Testis (tissue), 5 donors: ENCODE measurements at places on chromosomes 2 and 18. TPM values are rescaled to one million over a fixed set of nuclear protein-coding genes. Genes with fewer than 3 reads are reported as not detected.

GRCh38 chr2:219353129-219353528 is 20.6 kb upstream of the RESP18 start:
- no peak for DNase-seq
- no peaks in the 10 kb centered on the region for H3K27me3 ChIP-seq
- no peak overlapping the region for H3K4me3 ChIP-seq
- peaks cover 2% of the 10 kb centered on the region for H3K4me1 ChIP-seq

DNA sequence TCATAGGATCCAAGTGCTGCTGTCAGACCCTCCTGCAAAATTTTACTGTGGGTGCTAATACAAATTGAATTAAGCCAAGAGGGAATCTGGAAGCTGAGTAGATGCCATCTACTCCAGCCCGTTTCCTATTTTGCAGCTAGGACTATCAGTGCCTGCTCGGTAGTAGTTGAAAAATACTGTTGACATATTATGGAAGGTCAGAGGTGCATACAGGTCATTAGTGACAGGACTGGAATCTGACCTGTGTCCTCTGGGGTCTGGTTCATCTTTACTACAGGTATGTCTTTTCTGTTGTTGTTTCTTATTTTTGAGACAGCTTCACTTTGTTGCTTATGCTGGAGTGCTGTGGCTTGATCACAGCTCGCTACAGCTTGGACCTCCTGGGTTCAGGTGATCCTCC is 58.8 kb downstream of the MAP4K4 start:
- H3K4me3 ChIP-seq, result no peak overlapping the region
- peaks cover 34% of the 10 kb centered on the region for H3K4me1 ChIP-seq
- H3K27me3 ChIP-seq, result no peaks in the 10 kb centered on the region

The IL18RAP gene
- 0.47 TPM for polyA plus RNA-seq

DNA sequence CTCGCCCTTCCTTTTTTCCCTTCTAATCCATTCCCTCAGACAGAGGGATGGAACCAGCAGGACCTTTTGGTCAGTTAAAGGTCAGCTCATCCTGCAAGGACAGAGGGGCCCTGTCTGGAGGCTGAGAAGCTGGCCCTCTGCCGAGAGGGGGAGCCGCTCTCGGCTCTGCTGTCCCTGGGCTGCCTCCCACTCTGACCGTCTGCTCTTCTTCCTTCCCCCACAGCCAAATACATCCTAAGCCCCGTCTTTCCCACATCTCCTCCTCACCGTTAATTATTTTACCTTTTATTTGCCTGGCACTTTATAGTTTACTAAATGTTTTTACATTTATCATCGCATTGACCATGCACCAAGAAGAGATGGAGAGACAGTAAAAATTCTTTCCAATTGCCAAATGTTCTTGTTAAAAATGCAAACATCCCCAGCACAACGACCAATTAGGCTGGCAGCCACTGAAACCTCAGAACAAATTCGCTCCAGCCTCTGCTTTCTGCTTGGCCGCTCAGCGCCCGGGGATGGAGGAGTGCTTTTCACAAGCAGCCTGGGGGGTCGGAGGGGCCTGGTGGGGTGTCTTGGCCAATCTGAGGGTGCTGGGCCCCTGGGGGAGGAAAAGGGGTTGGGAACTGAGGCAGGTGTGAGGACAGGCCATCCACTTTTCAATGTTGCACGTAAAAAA is 123.7 kb downstream of the TNS1 start:
- peaks cover 54% of the 10 kb centered on the region for H3K4me1 ChIP-seq
- H3K27ac ChIP-seq, result no peak overlapping the region
- H3K27me3 ChIP-seq, result no peaks in the 10 kb centered on the region
- DNase-seq, result no peak
- no peak overlapping the region for H3K4me3 ChIP-seq

- H3K27me3 ChIP-seq, result peaks cover 7% of the 10 kb centered on the region
- no peak for DNase-seq
These were observed 2.4 kb downstream of the DLX2 start for GRCh38 chr2:172100080-172100934.

GRCh38 chr2:130374587-130375290 is 18.9 kb downstream of the PTPN18 start:
- no peaks in the 10 kb centered on the region for H3K36me3 ChIP-seq
- no peak for DNase-seq
- peaks cover 7% of the 10 kb centered on the region for H3K4me1 ChIP-seq
- H3K4me3 ChIP-seq, result no peak overlapping the region

DNA sequence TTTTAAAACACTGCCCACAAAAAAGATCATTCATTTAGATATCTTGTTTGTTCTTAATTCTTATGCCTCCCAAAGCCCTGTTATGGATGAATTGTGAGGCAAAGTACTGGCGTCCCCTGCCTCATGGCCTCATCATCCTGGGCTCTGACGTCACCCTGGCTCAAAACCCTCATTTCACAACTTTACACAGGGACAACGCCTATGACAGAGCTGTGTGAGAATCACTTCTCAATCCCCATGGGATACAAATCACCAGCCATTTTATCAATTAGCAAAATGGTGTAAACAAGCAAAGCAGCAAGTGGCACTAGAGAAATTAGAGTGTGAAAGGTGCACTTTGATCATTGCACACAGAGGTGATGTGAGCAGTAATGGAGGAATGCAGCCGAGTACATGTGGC is 16.6 kb downstream of the FHOD3 start:
- H3K36me3 ChIP-seq, result no peaks in the 10 kb centered on the region
- H3K4me3 ChIP-seq, result no peak overlapping the region
- H3K27ac ChIP-seq, result no peak overlapping the region
- DNase-seq, result no peak
- no peaks in the 10 kb centered on the region for H3K27me3 ChIP-seq

GRCh38 chr2:58916063-58916462 is 674.9 kb upstream of the FANCL start:
- no peaks in the 10 kb centered on the region for H3K27me3 ChIP-seq
- no peak for DNase-seq
- no peaks in the 10 kb centered on the region for H3K4me1 ChIP-seq
- no peak overlapping the region for H3K27ac ChIP-seq
- H3K4me3 ChIP-seq, result no peak overlapping the region
- no peaks in the 10 kb centered on the region for H3K36me3 ChIP-seq

DNA sequence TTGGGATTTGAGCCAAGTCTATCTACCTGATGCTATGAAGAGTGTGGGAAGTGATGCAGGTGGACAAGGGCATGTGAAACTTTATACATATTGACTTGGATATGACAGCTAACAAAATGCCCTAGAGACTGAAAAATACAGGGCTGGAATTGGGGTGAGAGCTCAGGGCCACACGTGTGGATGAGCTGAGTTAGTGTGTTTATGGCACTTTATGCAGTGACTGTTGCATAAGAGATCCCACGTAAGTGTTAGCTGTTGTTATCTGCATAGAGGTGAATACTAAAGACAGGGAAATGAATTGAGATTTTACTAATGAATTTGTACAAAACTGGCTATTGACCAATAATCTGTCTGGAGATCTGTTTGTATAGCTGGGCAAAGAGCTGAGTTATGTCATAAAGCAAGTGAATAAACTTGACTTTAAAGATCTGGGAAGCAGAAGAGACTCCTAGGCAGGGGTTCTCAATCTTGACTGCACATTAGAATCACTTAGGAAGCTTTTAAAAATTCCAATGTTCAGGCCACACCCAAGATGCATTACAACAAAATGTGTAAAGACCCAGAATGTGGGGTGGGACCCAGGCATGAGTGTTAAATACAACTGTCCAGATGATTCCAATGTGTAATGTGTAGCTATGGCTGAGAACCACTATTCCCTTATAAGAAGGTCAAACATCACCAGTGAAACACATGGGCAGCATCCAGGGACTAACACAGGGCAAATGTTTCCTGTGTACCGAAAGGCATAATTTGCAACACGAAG is 74.2 kb upstream of the STK17B start:
- H3K36me3 ChIP-seq, result no peaks in the 10 kb centered on the region
- no peak overlapping the region for H3K4me3 ChIP-seq
- no peak for DNase-seq
- no peak overlapping the region for H3K27ac ChIP-seq

DNA sequence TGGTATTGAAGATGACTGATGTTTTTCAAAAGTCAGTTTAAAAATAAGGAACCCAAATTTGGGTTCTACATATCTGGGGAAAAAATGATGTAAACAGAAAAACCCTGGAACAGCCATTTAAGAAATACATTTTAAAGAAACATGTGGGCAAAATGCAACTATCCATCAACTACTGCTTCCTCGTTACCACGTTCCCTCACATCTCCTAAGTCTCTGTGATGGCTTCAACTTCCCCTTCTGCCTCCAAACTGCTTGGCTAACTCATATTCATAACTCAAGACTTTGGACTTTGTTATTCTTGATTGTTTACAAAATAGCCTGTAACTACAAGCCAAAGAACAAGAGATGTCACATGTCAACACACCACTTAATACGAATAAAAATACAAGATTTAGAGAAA is 116.3 kb downstream of the DYM start:
- no peak overlapping the region for H3K4me3 ChIP-seq
- no peak overlapping the region for H3K27ac ChIP-seq
- H3K27me3 ChIP-seq, result no peaks in the 10 kb centered on the region
- no peak for DNase-seq

- DNase-seq, result peak; percentile 48
- H3K36me3 ChIP-seq, result no peaks in the 10 kb centered on the region
- H3K27ac ChIP-seq, result no peak overlapping the region
- H3K27me3 ChIP-seq, result no peaks in the 10 kb centered on the region
- H3K4me1 ChIP-seq, result peaks cover 16% of the 10 kb centered on the region
- no peak overlapping the region for H3K4me3 ChIP-seq
These were observed 34.9 kb downstream of the RAB10 start for GRCh38 chr2:26068602-26069298.

The CDH19 gene
- polyA plus RNA-seq, result 1.3 TPM

The SPHKAP gene
- 0.22 TPM for polyA plus RNA-seq

The CDH2 gene
- polyA plus RNA-seq, result 98.6 TPM

The MROH2A gene
- 5.1 TPM for polyA plus RNA-seq

- no peak overlapping the region for H3K4me3 ChIP-seq
- DNase-seq, result no peak
- H3K4me1 ChIP-seq, result no peaks in the 10 kb centered on the region
- H3K27ac ChIP-seq, result no peak overlapping the region
- H3K27me3 ChIP-seq, result no peaks in the 10 kb centered on the region
These were observed 430.1 kb downstream of the FBXO15 start for GRCh38 chr18:73717570-73717969.

DNA sequence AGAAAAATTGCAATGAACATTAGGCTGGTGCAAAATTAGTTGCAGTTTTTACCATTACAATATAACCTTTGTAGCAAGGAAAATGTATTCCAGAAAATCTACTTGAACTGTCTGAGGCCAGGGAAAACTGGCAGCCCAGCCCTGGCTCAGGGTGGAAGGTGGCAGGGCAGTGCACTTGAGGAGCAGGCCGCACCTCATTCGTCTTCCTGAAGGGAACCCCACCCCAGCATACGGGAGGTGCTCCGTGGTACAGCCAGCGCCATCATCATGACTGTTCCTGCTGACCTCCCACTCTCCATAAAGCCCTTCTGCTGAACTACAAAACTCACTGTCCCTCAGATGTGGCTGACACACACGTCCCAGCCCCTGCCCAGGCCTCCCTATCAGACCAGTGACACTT is 65.9 kb upstream of the TFCP2L1 start:
- H3K27ac ChIP-seq, result no peak overlapping the region
- H3K4me1 ChIP-seq, result peaks cover 2% of the 10 kb centered on the region
- H3K4me3 ChIP-seq, result no peak overlapping the region
- no peaks in the 10 kb centered on the region for H3K27me3 ChIP-seq

The ZNF521 gene
- 8.7 TPM for polyA plus RNA-seq

DNA sequence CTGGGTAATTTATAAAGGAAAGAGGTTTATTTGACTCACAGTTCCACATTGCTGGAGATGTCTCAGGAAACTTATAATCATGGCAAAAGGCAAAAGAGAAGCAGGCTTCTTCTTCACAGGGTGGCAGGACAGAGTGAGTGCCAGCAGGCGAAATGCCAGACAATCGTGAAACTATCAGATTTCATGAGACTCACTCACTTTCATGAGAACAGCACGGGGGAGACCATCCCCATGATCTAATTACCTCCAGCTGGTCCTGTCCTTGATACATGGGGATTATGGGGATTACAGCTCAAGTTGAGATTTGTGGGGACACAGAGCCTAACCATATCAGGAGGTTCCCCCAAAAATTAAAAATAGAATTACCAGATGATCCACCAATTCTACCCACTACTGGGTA is 675.5 kb upstream of the SLC8A1 start:
- no peak for DNase-seq
- H3K27me3 ChIP-seq, result no peaks in the 10 kb centered on the region
- no peaks in the 10 kb centered on the region for H3K4me1 ChIP-seq
- H3K36me3 ChIP-seq, result no peaks in the 10 kb centered on the region

DNA sequence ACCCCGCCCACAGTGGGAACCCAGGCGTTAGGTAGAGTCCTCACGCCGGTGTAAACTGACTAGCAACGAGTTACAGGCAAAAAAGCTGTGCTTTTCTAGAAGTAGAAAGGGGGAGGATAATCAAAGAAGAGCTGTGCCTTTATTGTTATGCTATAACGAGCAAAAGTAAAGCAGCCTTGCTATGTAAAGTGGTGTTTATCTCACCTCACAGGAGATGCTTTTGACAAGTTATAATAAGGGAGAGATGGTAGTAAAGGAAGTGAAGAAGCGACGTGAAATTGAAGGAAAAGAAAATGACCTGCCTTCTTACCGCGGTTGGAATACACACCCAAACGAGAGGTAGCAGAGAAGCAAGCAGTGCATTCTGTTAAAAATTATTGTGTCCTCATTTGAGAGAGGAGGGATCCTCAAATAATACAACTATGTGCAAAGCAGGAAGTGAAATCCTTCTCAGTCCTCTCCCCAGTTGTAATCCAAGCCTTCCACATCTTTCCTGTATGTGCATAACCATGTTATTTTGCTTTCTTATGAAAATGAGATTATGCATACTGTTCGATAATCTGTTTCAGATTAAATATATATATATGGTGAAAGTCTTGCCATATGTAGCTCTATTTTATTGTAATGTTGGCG is 962 bp downstream of the TANK start:
- no peak for DNase-seq
- H3K36me3 ChIP-seq, result no peaks in the 10 kb centered on the region

The CYP26B1 gene
- polyA plus RNA-seq, result 31.6 TPM

GRCh38 chr2:196804381-196804780 is 4.8 kb downstream of the C2orf66 start:
- no peaks in the 10 kb centered on the region for H3K27me3 ChIP-seq
- no peak for DNase-seq
- H3K36me3 ChIP-seq, result no peaks in the 10 kb centered on the region
- no peaks in the 10 kb centered on the region for H3K4me1 ChIP-seq
- H3K27ac ChIP-seq, result no peak overlapping the region

The GPC1 gene
- polyA plus RNA-seq, result 74.2 TPM

The SP140 gene
- polyA plus RNA-seq, result 4.8 TPM

- H3K27ac ChIP-seq, result no peak overlapping the region
- DNase-seq, result no peak
- H3K27me3 ChIP-seq, result no peaks in the 10 kb centered on the region
These were observed 22.7 kb upstream of the TET3 start for GRCh38 chr2:73961823-73962615.

GRCh38 chr18:25873833-25874232 is 216.6 kb downstream of the SS18 start:
- no peak overlapping the region for H3K4me3 ChIP-seq
- no peaks in the 10 kb centered on the region for H3K36me3 ChIP-seq
- no peaks in the 10 kb centered on the region for H3K4me1 ChIP-seq
- H3K27me3 ChIP-seq, result no peaks in the 10 kb centered on the region
- no peak for DNase-seq
